ENCODE measurements at places on chromosomes 6 and 20.

DNA sequence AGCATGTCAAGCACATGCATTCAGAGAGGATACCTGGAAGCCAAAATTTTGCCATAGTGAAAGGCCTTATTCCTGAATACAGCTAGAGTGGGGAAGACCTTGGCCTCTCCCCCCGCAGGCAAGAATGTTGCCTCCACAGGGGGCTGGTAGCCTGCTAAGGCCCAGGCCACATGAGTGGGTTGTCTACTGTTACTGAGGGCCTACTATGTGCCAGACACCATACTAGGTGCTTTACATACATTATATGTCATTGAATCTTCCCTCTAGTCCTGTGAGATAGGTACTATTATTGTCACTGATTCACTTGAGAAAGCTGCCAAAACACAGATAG lies 642 bp upstream of the PI16 start:
- no peak for DNase-seq

- DNase-seq = no peak
Observed at GRCh38 chr20:57573894-57574293, 13.0 kb downstream of the PCK1 start.

DNA sequence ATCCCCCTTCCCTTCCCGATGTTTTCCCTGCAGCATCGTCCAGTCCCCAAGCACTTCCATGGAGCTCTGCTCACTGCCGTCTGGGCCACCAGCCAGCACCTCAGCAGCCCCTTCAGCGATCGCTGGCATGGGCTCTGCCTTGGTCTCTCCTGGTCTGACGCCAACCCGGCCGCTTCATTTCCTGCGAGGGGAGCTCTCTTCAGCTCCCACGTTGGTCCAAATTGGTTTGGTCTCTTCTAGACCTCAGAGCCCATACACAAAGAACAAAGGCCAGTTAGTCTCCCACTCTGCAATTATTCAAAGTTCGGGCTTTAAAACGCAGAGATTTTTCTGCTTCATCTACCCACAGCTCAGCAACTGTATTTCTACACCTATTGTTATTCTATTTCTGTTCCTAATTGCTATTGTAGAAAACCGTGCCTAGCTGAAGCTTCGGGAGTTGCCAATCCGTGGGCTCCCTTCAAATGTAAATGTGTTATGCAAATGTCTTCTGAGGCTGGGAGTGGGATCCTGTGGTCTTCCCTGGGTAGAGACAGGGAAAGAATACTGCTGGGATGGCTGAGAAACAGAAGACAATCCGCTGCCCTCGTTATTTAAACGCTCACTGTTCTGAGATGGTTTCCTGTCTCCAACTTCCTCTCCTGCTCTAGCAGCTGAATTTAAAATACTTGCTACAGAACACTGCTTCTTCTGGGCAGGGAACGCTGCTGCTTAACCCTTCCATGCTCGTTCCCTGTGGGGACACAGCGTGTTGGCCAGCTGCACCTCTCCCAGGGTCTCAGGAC lies 154.2 kb upstream of the QKI start:
- DNase-seq = no peak

DNA sequence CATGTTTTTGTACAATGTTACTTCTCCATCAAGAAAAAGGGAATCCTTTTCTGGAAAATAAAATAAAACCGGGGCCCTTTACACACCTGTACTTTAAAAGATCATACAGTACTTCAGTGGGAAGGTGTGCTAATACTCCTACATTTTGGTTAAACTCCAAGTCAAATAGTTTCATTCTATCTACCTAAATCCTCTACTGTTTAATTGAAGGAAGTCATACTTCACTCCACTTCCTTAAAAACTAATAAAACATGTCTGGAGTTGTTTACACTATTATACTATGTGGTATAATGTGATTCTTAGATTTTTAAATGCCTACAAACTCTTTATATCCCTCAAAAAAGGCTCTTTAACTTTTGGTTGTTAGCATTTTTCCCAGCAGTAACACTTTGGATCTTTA lies 18.6 kb upstream of the HBS1L start:
- no peak for DNase-seq

- DNase-seq = no peak
Observed at GRCh38 chr6:91142154-91142553, 555.3 kb upstream of the MAP3K7 start.

DNA sequence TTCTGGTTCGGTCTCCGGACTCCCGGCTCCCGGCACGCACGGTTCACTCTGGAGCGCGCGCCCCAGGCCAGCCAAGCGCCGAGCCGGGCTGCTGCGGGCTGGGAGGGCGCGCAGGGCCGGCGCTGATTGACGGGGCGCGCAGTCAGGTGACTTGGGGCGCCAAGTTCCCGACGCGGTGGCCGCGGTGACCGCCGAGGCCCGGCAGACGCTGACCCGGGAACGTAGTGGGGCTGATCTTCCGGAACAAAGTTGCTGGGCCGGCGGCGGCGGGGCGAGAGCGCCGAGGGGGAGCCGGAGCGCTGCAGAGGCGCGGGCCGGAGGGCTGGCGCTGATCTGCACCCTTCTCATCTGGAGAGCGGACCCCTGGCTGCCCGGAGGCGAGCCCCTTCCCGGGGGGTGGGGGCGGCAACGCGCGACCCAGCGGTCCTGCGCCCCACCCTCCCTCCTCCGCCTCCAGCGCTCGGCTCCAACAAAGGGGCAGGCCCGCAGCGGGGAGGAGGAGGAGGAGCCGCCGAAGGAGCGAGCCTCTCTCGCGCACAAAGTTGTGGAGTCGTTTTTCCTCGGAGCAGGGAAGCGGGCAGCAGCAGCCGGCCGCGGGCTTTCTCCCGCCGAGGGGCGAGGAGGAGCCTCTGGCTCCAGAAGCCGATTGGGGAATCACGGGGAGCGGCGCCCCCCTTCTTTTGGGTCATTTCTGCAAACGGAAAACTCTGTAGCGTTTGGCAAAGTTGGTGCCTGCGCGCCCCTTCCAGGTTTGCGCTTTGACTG lies at the start of gene UTRN:
Gene UTRN (plus strand): TSS at position 553 of the 765 bp plus-strand sequence. CDS start 6,494 bp downstream, outside the sequence.
- DNase-seq = no peak

GRCh38 chr20:24444526-24445190 lies 24.8 kb upstream of the SYNDIG1 start:
- DNase-seq = no peak

GRCh38 chr6:36050947-36051710 lies 23.5 kb downstream of the MAPK14 start:
- no peak for DNase-seq

GRCh38 chr6:158030380-158031300 lies 49.0 kb downstream of the SYNJ2 start:
- no peak for DNase-seq

DNA sequence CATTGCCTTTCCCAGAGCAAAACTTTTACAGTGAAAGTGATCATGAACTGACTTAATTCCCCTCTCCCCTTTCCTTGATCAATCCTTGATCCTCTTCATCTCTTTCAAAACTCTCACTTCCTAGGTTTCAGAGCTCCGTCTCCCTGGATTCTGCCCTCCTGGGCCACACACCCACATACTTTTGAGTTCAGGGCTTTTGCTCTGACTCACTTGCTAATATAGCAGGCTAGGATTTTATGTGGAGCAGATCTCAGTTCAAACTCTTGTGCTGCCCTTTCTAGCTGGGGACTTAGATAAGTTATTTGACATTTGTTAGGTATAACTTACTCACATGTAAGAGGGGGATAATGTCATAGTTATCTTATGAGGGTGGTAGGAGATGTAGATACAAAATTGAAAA lies 109.1 kb upstream of the MLIP start:
- DNase-seq = no peak

- peak; percentile 68 for DNase-seq
Observed at GRCh38 chr6:133837801-133838349, 51.0 kb upstream of the TCF21 start.

DNA sequence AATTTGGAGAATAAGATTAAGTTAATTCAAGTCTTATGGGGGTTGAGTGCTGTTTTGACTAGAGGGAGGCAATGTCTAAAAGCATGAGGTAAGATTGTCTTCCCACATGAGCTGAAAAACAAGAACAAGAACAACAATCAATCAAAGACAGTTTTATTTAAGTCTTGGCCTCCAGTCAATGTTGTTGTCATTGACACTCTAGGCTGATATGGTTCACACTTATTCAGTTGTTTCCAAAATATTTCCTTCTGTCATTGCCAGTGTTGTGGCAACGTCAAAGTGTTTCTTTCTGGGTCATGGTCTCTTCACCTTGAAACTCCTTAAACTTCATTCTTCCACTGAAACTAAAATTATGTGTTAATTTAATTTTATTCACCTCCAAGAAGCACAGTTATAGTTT lies 72.4 kb downstream of the GRIK2 start:
- DNase-seq = no peak

- DNase-seq = no peak
Observed at GRCh38 chr6:100311707-100312251, 152.9 kb downstream of the SIM1 start.

- no peak for DNase-seq
Observed at GRCh38 chr20:39850821-39851330, 838.2 kb downstream of the MAFB start.

DNA sequence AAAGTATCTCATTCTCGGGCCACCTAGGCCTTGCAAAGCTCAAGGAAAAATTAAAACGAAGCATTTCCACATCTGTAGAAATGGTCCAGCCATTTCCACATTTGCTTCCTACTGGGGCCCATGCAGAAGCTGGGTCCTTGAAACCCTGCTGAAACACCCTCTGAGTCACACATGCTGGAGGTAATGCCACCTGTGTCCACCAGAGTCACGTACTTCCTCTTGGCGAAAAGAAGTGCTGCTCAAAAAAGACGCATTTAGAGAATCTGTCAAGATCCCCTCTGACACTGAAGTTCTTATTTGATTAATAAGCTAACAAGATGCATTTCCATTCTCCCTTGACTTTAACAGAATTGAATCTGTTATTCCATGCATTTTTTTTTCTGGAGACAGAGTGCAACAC lies 423.2 kb downstream of the PREX1 start:
- no peak for DNase-seq

DNA sequence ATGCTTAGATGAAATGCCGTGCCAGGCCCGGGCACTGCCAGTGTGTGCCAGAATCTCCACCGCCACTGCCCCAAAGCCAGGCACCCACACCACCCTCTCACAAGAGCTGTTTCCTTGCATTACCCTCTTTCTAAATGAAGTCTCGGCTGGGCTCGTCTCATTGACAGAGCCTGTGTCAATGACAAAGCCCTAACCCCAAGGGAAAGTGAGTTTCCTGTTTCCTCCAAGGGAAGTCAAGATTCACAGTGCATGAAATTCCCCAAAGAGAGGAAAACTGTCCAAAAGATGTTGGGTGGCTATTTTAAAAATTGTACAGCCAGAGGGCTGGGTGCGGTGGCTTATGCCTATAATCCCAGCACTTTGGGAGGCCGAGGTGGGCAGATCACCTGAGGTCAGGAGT lies 75.4 kb upstream of the AKAP12 start:
- no peak for DNase-seq

DNA sequence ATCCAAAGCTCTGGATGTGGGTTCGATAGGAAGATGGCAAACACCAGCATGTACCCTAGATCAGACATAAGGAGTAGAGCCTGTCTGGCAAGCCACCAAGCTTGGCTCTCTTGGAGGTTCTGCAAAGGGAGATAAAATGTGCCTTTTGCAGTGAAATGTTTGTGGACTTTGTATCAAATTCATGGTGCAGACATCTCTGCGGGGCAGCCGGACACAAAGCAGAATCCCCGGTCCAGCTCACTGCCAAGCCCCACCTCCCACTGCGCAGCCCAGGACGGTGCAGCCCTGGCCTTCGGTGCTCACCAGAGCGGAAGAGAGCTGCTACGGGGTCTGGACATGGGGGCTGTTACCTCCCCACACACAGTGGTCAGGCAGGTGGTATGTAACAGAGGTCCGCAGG lies 333.6 kb upstream of the JARID2 start:
- DNase-seq = no peak

- no peak for DNase-seq
Observed at GRCh38 chr20:46803123-46804020, 91.3 kb upstream of the EYA2 start.

GRCh38 chr20:4234128-4234527 lies 218.8 kb upstream of the RNF24 start:
- no peak for DNase-seq

GRCh38 chr6:18023891-18024290 lies 36.5 kb upstream of the KIF13A start:
- no peak for DNase-seq

DNA sequence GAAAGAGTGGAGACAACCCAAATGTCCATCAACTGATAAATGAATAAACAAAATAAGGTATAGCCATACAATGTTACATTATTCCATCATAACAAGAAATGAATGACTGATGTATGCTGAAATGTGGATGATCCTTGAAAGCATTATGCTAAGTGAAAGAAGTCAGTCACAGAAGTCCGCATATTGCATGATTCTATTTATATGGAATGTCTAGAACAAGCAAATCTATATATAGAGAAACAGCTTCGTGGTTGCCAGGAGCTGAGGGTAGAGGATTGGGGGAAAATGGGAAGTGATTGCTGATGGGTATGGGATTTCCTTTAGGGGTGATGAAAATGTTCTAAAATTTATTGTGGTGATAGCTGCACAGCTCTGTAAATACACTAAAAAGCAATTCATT lies 196.8 kb downstream of the ATXN1 start:
- no peak for DNase-seq

DNA sequence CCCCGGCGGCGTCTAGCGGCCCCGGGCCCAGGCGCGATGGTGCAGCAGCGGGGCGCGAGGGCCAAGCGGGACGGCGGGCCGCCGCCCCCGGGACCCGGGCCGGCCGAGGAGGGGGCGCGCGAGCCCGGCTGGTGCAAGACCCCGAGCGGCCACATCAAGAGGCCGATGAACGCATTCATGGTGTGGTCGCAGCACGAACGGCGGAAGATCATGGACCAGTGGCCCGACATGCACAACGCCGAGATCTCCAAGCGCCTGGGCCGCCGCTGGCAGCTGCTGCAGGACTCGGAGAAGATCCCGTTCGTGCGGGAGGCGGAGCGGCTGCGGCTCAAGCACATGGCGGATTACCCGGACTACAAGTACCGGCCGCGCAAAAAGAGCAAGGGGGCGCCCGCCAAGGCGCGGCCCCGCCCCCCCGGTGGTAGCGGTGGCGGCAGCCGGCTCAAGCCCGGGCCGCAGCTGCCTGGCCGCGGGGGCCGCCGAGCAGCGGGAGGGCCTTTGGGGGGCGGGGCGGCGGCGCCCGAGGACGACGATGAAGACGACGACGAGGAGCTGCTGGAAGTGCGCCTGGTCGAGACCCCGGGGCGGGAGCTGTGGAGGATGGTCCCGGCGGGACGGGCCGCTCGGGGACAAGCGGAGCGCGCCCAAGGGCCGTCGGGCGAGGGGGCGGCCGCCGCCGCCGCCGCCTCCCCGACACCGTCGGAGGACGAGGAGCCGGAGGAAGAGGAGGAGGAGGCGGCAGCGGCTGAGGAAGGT lies 715 bp downstream of the SOX12 start:
- peak; percentile 39 for DNase-seq

- DNase-seq = no peak
Observed at GRCh38 chr20:53716395-53716794, 122.8 kb upstream of the ZNF217 start.
